ENCODE measurements at places on chromosomes 3 and 15. TPM values are rescaled to one million over a fixed set of nuclear protein-coding genes. Genes with fewer than 3 reads are reported as not detected.

COL6A6 gene
- polyA plus RNA-seq = 0.04 TPM

FBXO40 gene
- polyA plus RNA-seq = not detected

ACTC1 gene
- polyA plus RNA-seq = 1,546 TPM

SYNPR gene
- polyA plus RNA-seq = not detected

HDC gene
- 5.4 TPM for polyA plus RNA-seq

DUOX2 gene
- 2.4 TPM for polyA plus RNA-seq

ADAMTSL3 gene
- 14.4 TPM for polyA plus RNA-seq

MRPL3 gene
- polyA plus RNA-seq = 80.2 TPM

C3orf20 gene
- polyA plus RNA-seq = not detected

PLA2G4F gene
- 2.7 TPM for polyA plus RNA-seq

TTC23 gene
- polyA plus RNA-seq = 17.8 TPM

CLDN16 gene
- polyA plus RNA-seq = 0.16 TPM

TP63 gene
- 7.3 TPM for polyA plus RNA-seq

RGMA gene
- polyA plus RNA-seq = 13.6 TPM

TMEM266 gene
- 0.11 TPM for polyA plus RNA-seq

CAND2 gene
- 10.8 TPM for polyA plus RNA-seq

CCR3 gene
- not detected for polyA plus RNA-seq

PPP1R14D gene
- polyA plus RNA-seq = not detected

PARP6 gene
- 41.6 TPM for polyA plus RNA-seq

SAMMSON gene
- polyA plus RNA-seq = 0.75 TPM

SPTSSB gene
- 11.1 TPM for polyA plus RNA-seq

LRRC57 gene
- polyA plus RNA-seq = 10.2 TPM

TAMM41 gene
- 14.3 TPM for polyA plus RNA-seq

GOLGA8O gene
- 0.63 TPM for polyA plus RNA-seq

MUC20 gene
- 6.2 TPM for polyA plus RNA-seq

TMEM115 gene
- polyA plus RNA-seq = 49.8 TPM

RBMS3 gene
- 10.6 TPM for polyA plus RNA-seq

ZIC1 gene
- not detected for polyA plus RNA-seq

TYRO3 gene
- polyA plus RNA-seq = 8.6 TPM

CD200R1 gene
- 1.1 TPM for polyA plus RNA-seq

Measured in urinary bladder (tissue), 4 donors.